ENCODE measurements at places on chromosomes 3 and 15. TPM values are rescaled to one million over a fixed set of nuclear protein-coding genes. Genes with fewer than 3 reads are reported as not detected.

The SCG5 gene
- total RNA-seq: 58.6 TPM

The UQCRC1 gene
- 349 TPM for total RNA-seq

The LDHAL6B gene
- not detected for total RNA-seq

The SLC35G2 gene
- total RNA-seq: 5.2 TPM

The RNU5B-1 gene
- total RNA-seq: not detected

The NSMCE3 gene
- total RNA-seq: 11.5 TPM

The BFSP2 gene
- not detected for total RNA-seq

The PARP14 gene
- total RNA-seq: 20.9 TPM

The ACTC1 gene
- total RNA-seq: not detected

The PLA2G4E gene
- total RNA-seq: not detected

The STRA6 gene
- 2.0 TPM for total RNA-seq

The KLF15 gene
- 0.33 TPM for total RNA-seq

The ACKR4 gene
- not detected for total RNA-seq

The FGD5 gene
- 0.51 TPM for total RNA-seq
